Activated T-helper 1 cell treated with anti-CD3 and anti-CD28 coated beads, Interleukin-12 subunit alpha, Interleukin-12 subunit beta, Interleukin-2, Interleukin-4 antibody, amounts not matched to agents 30 ng/mL and 10 ng/mL and 1 ng/mL, durations not matched to agents 14 hours and 24 hours and 36 hours (primary cell): ENCODE measurements at places on chromosomes 2 and 18. TPM values are rescaled to one million over a fixed set of nuclear protein-coding genes. Genes with fewer than 3 reads are reported as not detected.

OR6B2 gene
- total RNA-seq: not detected in 2 replicates

SLC5A7 gene
- not detected in 2 replicates for total RNA-seq

SP5 gene
- total RNA-seq: not detected in 2 replicates

SCYGR4 gene
- total RNA-seq: not detected in 2 replicates

NOSTRIN gene
- not detected in 2 replicates for total RNA-seq

RALBP1 gene
- total RNA-seq: 40.9 and 42.4 TPM in 2 replicates

ANKAR gene
- total RNA-seq: 4.2 and 5.8 TPM in 2 replicates

DGUOK gene
- 92.8 and 98.0 TPM in 2 replicates for total RNA-seq

AKAIN1 gene
- not detected in 2 replicates for total RNA-seq

COLEC12 gene
- total RNA-seq: not detected in 2 replicates

TUBA4B gene
- not detected in 2 replicates for total RNA-seq

MLPH gene
- total RNA-seq: not detected in 2 replicates

NT5DC4 gene
- not detected in 2 replicates for total RNA-seq

ACKR3 gene
- 0.42 and 0.65 TPM in 2 replicates for total RNA-seq

CXCR1 gene
- total RNA-seq: not detected in 2 replicates

FAHD2A gene
- 33.2 and 34.9 TPM in 2 replicates for total RNA-seq

KYNU gene
- not detected in 2 replicates for total RNA-seq

SULT1C2 gene
- not detected in 2 replicates for total RNA-seq

B3GNT7 gene
- not detected in 2 replicates for total RNA-seq

PTPN18 gene
- 66.9 and 68.9 TPM in 2 replicates for total RNA-seq

FLACC1 gene
- 0.23 and 1.1 TPM in 2 replicates for total RNA-seq

CDH7 gene
- total RNA-seq: not detected in 2 replicates

GAREM1 gene
- total RNA-seq: not detected in 2 replicates

CACNB4 gene
- 0.39 and 0.83 TPM in 2 replicates for total RNA-seq

LRP2 gene
- 0.05 and 0.17 TPM in 2 replicates for total RNA-seq

SKOR2 gene
- total RNA-seq: not detected in 2 replicates

CHST9 gene
- total RNA-seq: not detected in 2 replicates

CYB5A gene
- 36.0 and 40.5 TPM in 2 replicates for total RNA-seq

SOX11 gene
- total RNA-seq: not detected in 2 replicates

RAB3GAP1 gene
- 23.4 and 25.6 TPM in 2 replicates for total RNA-seq

GALR1 gene
- total RNA-seq: not detected in 2 replicates

ASXL3 gene
- not detected in 2 replicates for total RNA-seq

LYPD6 gene
- not detected in 2 replicates for total RNA-seq

TDRD15 gene
- total RNA-seq: not detected in 2 replicates

RUFY4 gene
- 0.64 and 0.67 TPM in 2 replicates for total RNA-seq

LYG2 gene
- total RNA-seq: not detected in 2 replicates

SGPP2 gene
- total RNA-seq: 29.5 and 31.2 TPM in 2 replicates

OTOS gene
- total RNA-seq: not detected in 2 replicates

FTCDNL1 gene
- 1.7 and 2.1 TPM in 2 replicates for total RNA-seq

RFTN2 gene
- total RNA-seq: not detected in 2 replicates

BOLL gene
- total RNA-seq: 0.51 TPM in 1 of 2 replicates, not detected in the other

GALNT14 gene
- total RNA-seq: 0.21 and 0.27 TPM in 2 replicates

CD302 gene
- 0.44 and 0.47 TPM in 2 replicates for total RNA-seq

PLB1 gene
- 0.75 and 1.2 TPM in 2 replicates for total RNA-seq

ANKRD30B gene
- not detected in 2 replicates for total RNA-seq
